Activated CD8-positive, alpha-beta memory T cell treated with anti-CD3 and anti-CD28 coated beads for 1 hour (primary cell): ENCODE measurements at places on chromosomes 5 and 9.

- DNase-seq: no peak
These were observed 81.6 kb downstream of the RAI14 start for GRCh38 chr5:34737731-34738130.

GRCh38 chr5:93053825-93054224, 527.2 kb downstream of the NR2F1-AS1 start:
- DNase-seq: no peak

DNA sequence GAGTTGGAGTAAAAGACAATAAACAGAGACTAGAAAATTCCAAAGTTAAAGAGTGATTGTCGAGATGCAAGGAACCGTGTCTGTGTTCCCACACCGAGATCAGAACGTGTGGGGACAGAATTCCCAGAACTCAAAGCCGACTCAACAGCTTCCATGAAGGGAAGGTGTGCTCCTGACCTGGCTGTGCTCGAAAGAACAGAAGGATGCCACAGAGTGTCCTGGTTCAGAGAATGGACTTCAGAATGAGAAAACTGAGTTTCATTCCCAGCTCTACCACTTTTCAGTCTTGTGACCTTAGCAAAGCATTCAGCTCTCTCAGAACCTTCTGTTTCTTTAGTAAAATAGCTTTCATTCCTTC, 420.0 kb upstream of the SLC30A5 start:
- no peak for DNase-seq

DNA sequence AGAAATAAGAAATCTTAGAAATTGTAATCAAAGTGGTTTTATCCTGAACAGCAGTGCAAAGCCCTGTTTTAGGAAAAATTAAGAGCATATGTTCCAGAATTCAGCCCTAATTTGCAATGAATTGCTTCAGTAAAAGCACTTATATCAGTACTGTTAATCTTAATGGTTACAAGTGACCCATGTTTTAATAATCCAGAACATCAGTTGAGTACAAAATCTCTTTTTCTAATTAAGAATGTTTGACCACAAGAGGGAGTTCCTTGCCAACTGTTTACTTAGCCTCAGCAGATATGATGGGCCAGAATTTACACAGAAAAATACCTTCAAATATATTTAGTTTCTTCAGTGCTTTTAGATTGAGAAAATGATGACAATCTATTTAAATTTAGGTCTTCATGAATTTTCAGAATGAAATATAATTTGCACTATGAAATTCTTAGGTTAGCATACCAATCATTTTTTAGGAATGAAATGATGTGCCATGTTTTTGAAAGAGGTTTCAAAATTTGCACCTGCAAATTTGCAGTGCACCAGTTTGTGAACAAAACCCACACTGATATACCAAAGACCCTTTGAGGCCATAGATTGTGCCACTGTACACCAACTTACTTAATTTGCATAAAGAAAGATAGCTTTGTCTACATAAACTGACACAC, 926.3 kb upstream of the ARRDC3 start:
- DNase-seq: no peak

- no peak for DNase-seq
These were observed at the start of gene SELENOP for GRCh38 chr5:42811591-42812446. Gene SELENOP (minus strand): TSS chr5:42811892. CDS start chr5:42808353, 3,539 bp downstream.

GRCh38 chr9:110156416-110156815, 51.5 kb downstream of the C9orf152 start:
- no peak for DNase-seq

DNA sequence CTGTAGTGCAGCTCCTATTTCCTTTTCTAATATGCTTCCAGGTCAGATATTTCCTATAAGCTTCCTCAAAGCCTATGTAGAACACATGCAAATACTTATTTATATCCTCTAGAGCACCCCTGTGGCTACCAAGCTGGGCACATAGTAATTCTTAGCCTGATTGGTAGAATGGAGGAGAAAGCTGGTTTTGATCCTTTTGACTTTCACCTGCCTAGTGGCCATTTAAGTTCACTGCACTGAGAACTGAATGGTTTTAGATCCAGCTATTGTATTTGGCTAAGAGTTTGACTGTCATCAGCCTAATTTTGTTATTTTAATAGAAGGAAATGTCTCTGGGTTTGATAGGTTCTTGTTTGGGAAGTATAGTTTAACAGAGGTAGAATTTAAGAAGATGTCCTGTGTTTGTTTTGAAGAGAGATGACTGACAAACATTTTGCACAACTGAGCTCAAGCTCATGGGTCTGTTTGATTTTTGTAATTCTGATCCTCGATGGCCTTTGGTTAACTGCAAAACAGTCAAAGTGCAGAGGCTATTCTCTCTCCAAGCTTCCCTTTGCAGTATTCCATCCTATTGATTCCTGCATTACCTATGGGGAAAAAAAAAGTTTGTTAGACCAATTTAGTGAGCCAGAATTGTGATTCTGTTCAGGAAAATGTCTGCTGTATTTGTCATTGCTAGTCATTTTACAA, 85.4 kb downstream of the KCNN2 start:
- DNase-seq: no peak

DNA sequence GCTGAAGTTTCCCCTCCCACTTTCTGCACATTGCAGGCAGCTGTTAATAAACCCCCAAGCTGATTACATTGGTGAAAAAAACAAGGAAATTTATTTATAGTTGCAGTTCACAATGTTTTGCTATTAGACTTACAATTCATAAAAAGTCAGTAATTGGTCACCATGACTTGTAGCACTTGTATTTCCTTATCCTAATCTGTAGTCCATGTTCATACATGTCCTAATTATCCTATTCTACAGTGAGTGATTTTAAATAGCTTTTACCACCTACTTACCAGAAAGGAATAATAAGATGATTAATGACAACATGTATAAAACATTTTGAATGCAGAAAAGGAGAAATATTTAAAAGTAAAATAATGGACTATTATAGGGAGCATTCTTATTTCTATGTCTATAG, 760.0 kb upstream of the RIOK2 start:
- no peak for DNase-seq

DNA sequence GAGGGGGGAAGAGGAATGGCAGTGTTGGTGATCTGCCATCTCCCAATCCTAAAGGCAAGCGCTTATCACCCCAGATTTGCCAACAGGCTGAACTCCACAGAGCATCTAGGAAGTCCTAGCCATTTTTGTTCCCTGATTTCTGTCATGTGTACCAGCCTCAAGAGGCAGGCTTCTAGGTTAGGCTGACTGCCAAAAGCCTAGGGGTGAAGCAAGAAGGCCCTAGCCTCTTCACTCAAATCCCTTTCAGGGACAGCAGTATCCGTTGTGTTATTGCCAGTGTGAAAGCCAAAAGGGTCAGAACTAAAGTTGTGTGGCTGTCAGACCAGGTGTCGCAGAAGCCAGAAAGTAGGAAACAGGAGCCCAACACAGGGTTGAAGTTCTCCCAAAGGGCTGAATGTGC, 14.7 kb downstream of the IGIP start:
- DNase-seq: no peak

GRCh38 chr5:9431496-9432258, 114.2 kb downstream of the SEMA5A start:
- DNase-seq: no peak

DNA sequence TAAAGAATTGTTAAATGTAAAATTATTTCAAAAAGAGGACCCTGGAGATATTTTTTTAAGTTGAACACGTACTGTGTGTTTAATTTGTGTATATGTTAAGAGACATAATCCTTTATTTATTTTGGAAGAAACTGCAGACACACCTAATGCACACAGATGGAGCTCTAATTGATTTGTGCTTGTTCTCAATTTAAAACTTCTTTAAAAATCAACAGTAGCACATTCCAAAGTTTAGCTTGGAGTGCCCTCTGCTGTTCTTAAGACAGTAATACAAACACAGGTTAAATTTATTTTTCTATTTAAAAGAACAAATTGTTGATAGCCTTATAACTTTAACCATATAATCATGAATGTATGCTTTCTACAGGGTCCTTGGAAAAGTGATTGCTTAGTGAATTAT, 277.6 kb upstream of the ADAMTS16 start:
- no peak for DNase-seq

- DNase-seq: no peak
These were observed 7.1 kb upstream of the CNTRL start for GRCh38 chr9:121067640-121068039.

- no peak for DNase-seq
These were observed 402.9 kb upstream of the CLINT1 start for GRCh38 chr5:158261674-158262367.

DNA sequence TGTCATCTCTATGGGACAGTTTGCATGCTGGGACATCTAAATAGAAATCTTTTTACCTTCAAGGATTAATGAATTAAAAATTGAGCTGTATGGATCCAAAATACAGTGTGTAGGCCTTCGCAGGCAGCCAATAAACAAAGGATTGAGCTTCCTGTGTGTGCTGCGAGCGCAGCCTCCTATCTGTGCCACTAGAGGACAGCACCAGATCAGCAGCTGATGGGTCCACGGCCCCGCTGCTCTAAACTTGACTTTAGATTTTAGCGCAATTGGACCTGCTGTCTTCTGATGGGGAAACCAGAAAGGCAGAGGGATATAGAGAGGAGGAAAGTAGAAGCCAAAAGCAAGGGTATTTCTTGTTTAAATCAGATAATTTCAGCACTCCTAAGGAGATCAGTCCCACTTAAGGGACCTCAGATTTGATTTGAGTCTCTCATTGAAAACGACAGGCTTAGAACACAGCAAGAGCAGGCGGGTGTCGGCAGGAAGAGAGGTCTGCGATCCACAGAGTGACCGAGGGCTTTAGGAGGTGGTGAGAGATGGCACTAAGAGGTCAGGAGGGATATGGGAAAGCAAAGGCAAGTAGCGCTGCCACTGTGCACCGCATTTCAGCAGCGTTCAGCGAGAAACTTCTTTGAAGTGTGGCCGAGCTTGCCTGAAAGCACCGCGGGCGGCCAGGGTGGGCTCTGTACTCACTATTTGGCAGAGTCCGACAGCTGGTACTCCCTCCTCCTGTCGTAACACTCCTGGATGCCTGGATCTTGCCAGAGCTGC, 214.3 kb downstream of the GNA14 start:
- no peak for DNase-seq

- DNase-seq: no peak
These were observed 22.5 kb downstream of the PAX5 start for GRCh38 chr9:37011530-37011929.

- DNase-seq: no peak
These were observed 38.5 kb downstream of the FAXDC2 start for GRCh38 chr5:154811653-154812465.

GRCh38 chr5:178739452-178740180, 9.2 kb upstream of the ZNF354A start:
- DNase-seq: no peak

DNA sequence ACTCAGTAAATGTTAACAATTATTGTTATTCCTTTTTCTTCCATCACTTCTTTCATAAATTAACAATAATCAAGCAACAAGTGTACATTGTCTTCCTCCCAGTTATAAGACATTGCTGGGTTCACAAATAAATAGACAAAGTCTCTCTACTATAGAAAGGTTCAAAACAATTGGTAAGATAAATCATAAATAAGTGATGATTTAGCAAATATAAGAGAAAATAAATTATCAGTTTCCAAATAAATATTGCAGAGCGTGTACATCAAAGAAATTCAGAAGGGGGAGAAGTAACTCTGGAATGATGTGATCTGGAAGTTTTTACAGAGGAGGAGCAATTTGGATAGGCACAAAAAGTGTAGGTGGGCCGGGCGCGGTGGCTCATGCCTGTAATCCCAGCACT, 114.2 kb downstream of the BASP1 start:
- no peak for DNase-seq

DNA sequence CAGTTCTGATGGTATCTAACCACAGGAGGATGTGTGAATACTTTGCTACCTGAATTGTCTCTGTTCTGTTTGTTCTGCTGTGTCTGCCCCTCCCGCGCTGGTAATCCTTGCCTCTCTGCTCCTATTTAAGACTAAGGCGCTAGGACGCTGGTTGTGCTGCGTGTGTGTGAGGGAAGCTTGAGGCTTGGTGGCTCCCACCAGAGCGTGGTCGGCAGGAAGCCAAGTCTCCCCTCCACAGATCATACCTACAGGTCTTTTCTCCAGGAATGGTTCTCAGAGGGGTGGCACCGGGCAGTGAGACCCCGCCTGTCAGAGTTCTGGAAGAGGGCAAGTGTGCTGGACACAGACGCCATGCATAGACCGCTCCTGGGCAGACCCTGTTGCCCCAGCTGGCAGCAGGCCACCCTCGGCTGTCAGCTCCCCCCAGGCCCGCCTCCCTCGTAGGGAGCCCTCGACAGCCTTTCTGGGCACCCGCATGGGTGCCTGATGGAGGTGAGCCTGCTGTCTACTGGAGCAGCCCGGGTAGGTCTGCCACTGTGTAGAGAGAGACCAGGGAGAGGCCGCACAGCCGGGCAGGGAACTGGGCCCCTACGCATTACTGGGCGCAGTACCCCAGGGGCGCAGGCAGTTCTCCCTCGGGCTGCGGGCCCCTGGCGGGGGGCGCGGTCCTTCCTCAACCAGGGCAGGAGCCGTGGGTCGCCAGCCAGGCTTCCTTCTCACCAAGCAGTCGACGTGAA, 53.4 kb upstream of the ROR2 start:
- DNase-seq: no peak

- no peak for DNase-seq
These were observed 29.8 kb upstream of the ZFR start for GRCh38 chr5:32474209-32474854.

DNA sequence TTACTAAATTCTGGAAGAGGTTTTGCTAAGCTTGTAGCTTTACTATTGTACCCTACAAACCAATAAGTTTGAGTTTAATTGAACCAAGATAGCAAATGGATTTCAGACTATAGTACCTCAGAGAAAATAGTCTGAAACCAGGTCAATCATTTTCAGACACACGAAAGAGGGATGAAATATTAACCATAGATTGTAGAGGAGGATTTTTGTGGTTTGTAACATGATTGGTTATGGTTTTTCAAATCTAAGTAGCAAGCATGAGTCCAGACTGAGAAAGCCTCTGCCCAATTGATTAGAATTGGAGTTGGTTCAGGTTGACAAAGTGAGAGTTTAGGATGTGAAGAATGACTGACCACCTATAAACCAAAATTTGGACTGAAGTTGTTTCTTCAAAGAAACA, 562.7 kb upstream of the DMAC1 start:
- no peak for DNase-seq

DNA sequence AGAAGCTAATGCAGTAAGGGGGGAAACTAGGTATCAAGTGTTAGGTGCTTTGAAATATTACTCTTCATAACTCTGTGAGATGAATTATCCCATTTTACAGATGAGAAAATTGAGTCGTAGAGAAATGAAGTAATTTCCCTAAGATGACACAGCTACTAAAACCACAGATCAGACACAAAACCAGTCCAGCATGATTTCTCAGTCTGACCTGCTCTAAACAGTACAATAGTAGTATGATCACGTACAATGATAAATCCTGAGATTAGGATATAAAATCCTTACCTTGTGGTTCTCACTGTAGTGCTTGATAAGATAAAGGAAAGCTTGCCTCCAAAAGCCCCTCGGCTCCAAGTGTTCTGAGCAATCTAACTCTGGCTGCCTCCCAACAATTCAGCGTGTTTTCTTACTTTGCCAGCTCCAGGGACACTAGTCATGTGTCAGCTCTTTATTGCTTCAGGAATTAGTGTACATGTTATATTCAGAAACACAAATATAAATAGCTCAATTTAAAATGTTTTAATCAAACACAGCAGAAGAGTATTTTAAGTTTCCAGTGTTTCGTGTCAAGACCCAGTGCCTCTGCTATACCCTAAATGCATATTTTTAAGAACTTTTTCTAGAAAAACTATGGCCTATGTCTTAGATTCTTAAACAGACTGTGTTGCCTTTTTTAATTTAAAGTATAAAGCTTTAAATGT, 243.6 kb downstream of the DENND1A start:
- DNase-seq: no peak
